ENCODE measurements at places on chromosomes 13 and 19. TPM values are rescaled to one million over a fixed set of nuclear protein-coding genes. Genes with fewer than 3 reads are reported as not detected.

B3GNT8 gene
- total RNA-seq, result 0.45 TPM

- peak; percentile 71 for ATAC-seq
Observed at GRCh38 chr13:20412691-20413355, 112.8 kb downstream of the CRYL1 start.

GRCh38 chr19:16463991-16464575 lies 7.7 kb downstream of the EPS15L1 start:
- ATAC-seq, result no peak

GRCh38 chr19:16871871-16872270 lies 16.9 kb upstream of the F2RL3 start:
- no peak for ATAC-seq

FRY gene
- total RNA-seq, result 10.8 TPM

DNA sequence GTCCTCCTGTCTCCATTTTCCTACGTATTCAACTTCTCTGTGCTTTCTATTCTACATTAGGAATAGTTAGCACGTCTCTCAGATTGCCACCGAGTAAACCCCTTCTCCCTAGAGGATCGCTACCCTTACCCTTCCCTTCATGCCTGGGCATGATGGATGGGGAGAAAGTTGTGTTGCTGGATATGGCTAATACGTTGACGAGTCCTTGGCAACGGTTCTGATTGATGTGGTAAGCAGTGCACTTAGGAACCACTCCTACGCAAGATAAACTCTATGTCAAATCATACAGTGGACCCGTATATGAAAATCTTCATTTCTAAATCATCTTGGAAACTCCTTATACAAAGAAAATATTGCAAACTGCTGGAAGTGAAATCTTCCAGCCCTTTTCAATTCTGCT lies 224.5 kb downstream of the EFNB2 start:
- ATAC-seq, result no peak

ZNF135 gene
- total RNA-seq, result not detected

GRCh38 chr13:98875146-98875729 lies 102.6 kb downstream of the DOCK9 start:
- peak; percentile 86 for ATAC-seq

GRCh38 chr13:113001241-113002140 lies 32.5 kb downstream of the MCF2L start:
- no peak for ATAC-seq

GRCh38 chr13:77338961-77339401 lies 12.1 kb upstream of the MYCBP2 start:
- no peak for ATAC-seq
